ENCODE measurements at places on chromosomes 1 and 21.
A peak's percentile ranks its signal among the peaks of the same experiment; 100 is the strongest.

- no peak for DNase-seq
Observed at GRCh38 chr1:18293291-18293690, 185.7 kb downstream of the IGSF21 start.

DNA sequence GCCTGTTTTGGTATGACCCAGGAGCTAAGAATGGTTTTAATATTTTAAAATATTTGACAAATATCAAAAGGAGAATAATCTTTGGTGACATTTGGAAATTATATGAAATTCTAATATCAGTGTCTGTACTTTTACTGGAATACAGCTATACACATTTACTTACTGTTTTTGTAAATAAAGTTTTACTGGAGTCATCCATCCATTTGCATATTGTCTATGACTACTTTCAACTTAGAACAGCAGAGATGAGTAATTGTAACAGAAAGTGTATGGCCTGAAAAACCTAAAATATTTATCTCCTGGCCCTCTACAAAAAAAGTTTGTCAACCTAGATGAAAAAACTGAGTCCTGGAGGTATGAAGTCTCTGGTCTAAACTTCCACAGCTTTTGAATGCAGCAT, 5.8 kb upstream of the MAP3K7CL start:
- DNase-seq = no peak

DNA sequence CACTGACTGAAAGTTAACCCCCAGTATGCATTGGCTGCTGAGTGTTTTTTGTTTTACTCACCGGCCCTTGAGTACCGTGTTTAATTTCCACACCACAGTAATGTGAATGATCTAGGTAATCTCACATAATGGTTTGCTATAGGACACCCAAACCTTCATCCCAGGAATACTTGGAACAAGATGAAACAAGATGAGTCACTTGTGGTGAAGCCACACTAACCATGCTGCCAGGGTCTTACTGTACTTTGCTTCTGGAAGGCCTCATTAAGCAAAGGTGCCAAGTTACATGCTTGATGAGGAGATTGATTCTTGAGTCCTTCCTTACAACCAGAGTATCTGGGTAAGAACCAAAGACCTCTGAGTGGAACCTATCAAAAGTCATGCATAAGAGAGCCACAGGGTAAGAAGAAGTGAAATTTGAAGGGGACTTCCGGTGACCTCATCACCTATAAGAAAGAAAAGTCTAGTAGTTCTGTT, 163.3 kb downstream of the NRIP1 start:
- DNase-seq = no peak

- DNase-seq = no peak
Observed at GRCh38 chr1:196418772-196419171, 189.5 kb downstream of the KCNT2 start.

- no peak for DNase-seq
Observed at GRCh38 chr1:108569097-108569728, 9.3 kb downstream of the EEIG2 start.

GRCh38 chr1:154157520-154158306, 2.8 kb upstream of the NUP210L start:
- DNase-seq = no peak

DNA sequence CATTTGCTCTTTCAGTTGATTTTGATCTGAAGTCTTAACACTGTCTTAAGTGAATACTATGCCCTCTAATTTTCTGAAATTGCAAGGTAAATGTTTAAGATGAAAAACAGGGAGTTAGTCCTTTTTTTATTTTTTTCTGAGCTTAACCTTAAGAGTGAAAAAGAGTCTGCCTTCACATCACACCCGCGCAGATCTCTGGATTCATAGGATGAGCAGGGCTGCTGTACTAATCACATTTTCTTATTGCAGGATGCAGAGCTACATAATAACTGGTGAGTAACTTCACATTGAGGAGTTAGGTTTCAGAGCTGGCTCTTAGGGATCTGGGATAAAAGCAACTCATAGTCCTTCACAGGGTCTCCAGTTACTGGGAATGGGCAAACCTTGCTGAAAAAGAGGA, 188.7 kb upstream of the ATP1B1 start:
- DNase-seq = no peak

GRCh38 chr1:19612530-19612929, 31.6 kb upstream of the NBL1 start:
- no peak for DNase-seq

GRCh38 chr21:26962621-26963181, 4.2 kb downstream of the ADAMTS5 start:
- DNase-seq = no peak

GRCh38 chr1:71587961-71588360, 507.1 kb upstream of the ZRANB2 start:
- DNase-seq = no peak

GRCh38 chr1:34984435-34984792, 733 bp downstream of the TMEM35B start:
- DNase-seq = no peak

- DNase-seq = no peak
Observed at GRCh38 chr1:97634758-97635157, 286.1 kb downstream of the DPYD start.

GRCh38 chr21:39662411-39662953, 49.7 kb downstream of the B3GALT5 start:
- DNase-seq = no peak

DNA sequence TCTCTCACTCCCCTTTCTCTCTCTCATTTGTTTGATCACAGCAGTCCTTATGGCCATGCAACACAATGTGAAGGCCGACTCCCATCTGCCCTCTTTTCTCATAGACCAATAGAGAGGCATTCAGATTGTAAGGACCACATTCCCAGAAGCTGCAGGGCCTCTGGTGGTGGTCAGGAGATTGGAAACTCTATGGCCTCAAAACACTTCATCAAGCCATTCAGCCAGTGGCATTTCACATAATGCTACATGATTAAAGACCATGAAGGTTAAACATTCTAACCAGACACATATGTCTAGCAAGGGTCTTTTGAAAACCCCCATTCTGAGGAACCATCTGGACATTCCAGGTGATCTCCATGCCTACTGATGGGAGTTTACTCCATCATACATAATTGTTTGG, 769.5 kb upstream of the CXADR start:
- no peak for DNase-seq

DNA sequence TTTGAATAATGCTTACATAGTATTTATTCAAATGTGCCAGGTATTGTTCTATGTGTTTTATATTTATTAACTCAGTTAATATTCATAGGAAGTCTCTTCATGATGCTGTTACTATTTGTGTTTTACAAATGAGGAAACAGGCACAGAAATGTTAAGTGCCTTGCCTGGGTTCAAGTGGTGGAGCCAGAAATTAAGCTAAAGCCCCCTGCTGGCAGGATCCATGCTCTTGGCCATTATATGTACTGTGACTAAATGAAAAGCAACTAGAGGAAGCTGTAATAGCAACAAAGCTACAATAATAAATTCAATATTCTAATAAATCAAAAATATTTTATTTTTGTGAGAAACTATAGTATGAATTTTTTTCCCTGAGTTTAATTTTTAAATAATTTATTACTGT, 30.0 kb downstream of the IARS2 start:
- no peak for DNase-seq

DNA sequence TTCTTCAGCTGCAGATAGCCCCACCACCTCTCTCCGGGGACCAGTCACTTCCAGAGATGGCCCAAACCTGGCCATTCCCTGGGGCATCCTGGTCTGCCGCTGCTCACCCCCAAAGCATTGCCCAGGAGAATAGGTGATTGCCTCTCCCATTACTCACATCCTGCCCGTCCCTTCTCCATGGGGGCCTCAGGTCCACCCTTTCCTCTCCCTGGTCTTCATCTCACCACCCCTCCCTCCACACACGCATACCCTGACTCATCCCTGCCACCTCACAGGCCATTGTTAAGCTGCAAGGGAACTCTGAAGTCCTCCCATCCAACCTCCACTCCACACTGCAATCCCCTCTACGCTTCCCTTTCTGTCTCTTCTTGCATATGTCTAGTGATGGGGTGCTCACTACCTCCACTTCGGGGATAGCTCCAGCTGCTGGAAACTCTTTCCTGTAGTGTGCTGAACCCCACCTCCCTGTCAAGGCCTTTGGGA, at the start of gene PLEKHG5:
PLEKHG5 (minus strand) TSS at position 188 of the 483 bp plus-strand sequence. CDS start 14,096 bp downstream, outside the sequence.
- no peak for DNase-seq

- DNase-seq = no peak
Observed at GRCh38 chr1:151584780-151585179, 27.1 kb upstream of the SNX27 start.

GRCh38 chr1:235552146-235552716, 48.0 kb upstream of the B3GALNT2 start:
- no peak for DNase-seq

GRCh38 chr1:94614168-94614815, 72.7 kb upstream of the F3 start:
- no peak for DNase-seq

DNA sequence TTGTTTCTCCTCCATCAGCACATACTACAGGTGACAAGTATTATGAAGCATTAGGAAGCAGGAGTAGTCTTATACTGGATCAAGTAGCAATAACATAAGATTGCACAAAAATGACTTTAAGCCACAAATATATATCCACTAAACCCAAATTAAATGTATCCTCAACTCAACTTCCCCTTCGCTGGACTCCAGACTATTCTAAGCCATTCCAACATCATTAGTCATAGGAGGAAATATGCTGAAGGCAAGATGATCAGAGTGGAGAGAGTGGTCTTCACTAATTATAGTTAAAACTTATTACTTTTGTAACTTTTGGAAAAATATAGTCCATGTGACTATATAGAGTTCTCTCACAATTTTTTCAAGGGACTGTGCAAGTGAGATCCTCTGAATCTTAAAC, 390.7 kb upstream of the ZP4 start:
- DNase-seq = no peak

DNA sequence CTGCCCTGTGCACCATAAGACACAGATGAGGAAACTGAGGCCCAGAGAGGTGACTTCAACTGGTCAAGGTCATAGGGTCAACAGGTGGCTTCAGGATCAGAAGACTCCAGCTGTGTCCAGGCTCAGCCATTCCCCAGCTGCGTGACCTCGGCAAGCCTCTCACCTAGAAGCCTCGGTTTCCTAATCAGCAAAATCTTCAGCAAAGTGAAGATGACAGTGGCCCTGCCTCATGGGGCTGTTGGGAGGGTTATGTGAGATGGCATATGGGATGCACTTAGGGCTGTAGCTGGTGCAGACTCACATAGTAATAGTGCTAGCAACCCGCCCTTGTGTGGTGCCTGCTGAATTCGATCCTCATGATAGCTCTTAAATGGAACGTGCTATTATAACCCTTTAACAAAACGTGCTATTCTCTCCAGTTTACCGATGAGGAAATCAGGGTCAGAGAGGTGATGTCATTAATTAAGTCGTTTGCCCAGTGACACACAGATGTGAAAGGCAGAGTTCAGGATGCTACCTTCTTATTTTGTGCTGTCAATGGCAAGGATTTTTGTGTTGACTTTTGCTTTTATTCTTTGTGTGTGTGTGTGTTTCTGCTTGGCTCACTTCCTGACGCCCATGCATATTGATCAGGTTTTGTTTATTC, 472.9 kb downstream of the MATN1 start:
- DNase-seq = no peak

- no peak for DNase-seq
Observed at GRCh38 chr1:115433483-115433882, 95.4 kb upstream of the NGF start.

DNA sequence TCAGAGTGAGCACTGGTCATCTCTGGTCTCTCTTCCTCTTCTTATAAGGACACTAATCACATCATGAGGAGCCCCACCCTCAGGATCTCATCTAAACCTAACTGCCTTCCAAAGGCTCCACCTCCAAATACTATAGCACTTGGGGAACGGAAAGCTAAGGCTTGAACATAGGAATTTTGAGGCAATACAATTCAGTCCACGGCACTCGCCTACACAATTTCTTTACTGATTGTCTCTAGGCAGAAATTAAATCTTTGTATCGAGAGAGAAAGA, 127.3 kb downstream of the RERE start:
- no peak for DNase-seq

- DNase-seq = no peak
Observed at GRCh38 chr1:198910816-198911215, 272.0 kb downstream of the PTPRC start.

DNA sequence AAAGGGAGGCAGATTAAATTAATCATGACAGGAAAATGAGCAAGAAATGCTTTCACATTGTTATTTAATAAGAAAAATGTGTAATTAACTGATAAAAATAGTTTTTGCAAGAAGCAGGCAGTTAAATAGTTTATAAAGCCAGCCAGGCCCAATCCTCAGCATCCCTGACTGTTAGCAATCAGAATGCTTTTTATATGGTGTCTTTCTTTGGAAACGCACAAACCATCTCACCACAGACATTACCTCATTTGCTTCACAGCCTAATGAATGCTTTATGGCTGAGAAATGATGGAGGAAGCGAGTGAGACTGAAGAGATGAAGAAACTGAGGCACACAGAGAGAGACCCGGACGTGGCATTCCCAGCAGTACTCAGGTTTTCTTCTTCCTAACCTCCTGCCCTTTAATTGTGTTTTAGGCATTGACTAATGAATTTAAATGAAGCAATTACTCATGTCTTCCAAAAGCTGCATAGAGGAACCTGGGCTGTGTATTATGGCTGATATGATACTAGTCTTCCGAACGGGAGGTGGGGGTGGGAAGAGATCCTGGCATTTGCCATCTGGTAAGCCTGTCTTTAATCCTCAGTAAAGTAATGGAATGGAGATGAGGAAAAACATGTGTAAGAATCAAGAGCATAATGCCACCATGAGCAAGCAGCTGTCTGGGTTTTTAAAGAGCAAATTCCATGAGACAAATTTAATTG, 116.1 kb upstream of the LMO4 start:
- DNase-seq = no peak

- DNase-seq = no peak
Observed at GRCh38 chr1:103075316-103076000, 32.9 kb downstream of the COL11A1 start.

DNA sequence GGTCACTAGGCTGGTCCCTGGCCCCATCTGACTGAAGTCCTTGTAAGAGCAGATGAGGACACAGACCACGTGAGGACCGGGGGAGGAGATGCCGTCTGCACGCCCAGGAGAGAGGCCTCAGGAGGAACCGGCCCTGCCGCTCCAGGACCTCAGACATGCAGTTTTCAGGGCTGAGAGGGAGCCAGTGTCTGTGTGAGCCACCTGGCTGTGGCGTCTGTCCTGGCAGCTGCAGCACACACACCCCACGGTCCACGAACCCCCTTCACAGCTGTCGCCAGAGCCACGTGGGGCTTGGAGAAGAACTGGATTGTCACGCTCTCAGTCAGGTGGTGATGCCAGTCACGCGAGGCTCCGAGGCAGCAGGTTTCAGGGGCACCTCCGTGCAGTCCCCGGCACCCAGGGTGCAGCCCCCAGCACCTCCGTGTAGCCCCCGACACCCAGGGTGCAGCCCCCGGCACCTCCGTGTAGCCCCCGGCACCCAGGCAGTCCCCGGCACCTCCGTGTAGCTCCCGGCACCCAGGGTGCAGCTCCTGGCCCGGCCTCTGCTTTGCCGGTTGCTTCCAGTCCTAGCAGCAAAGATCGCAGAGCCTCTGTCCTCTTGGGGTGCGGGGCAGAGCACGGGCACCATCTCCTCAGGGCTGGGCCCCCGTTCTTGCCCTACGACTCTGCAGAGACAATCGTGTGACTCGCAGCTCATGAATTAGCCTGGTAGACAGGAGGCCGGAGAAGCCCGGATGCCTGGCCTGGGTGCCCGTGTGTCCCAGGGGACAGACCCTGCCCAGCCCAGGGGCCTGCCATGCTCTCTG, 19.0 kb upstream of the SUMO3 start:
- DNase-seq = peak; percentile 86

GRCh38 chr1:27397110-27397509, 4.7 kb downstream of the GPR3 start:
- DNase-seq = no peak

- DNase-seq = no peak
Observed at GRCh38 chr1:25253911-25254310, 6.7 kb upstream of the RSRP1 start.
